HTR-8/SVneo (cell line): ENCODE measurements at places on chromosomes 1 and 21.
A peak's percentile ranks its signal among the peaks of the same experiment; 100 is the strongest.

GRCh38 chr1:201726700-201727099, 102.3 kb upstream of the IPO9 start:
- DNase-seq: no peak

DNA sequence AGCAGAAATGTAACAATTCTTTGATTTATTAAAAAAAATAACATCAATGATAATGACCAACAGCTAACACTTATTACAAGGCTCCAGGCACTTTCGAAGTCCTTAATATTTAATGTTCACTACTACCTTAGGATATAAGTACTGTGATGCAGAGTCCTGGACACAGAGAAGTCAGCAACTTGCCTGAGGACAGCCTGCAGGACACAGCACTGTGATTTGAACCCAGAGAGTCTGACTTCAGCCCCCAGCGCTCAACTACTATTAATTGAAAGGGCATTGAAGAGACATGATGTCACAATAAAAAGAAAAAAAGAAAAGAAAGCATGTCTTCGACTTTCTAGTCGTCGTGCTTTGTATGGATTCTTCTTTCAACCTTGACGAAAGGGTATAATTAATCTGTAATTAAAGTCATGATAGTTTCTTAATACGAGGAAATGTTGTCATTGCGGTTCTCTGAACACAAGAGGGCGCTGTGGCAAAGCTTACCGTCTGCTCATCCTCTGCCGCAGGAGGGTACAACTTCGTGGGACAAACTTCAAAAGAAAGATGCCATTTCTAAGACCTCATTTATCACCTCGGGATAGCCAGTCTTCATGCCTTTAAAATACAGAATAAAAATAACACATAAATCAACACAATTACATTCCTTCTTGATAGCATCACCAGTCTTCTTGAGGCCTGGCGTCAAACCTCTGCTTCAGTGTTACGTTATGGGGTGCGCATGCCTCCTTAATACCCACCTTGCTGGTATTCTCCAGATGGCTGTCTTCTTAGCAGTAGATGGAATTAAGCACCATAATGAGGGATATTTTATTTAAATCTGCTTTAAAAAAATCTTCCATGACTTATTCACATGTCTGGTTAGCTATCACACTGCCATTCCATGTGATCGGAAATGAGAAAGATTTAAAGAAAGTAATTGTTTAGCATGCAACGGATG, 240.1 kb downstream of the DISC1 start:
- peak; percentile 71 for DNase-seq

- no peak for DNase-seq
Observed at GRCh38 chr1:174413632-174414031, 34.1 kb upstream of the GPR52 start.

- no peak for DNase-seq
Observed at GRCh38 chr1:198268784-198269645, 112.2 kb downstream of the NEK7 start.

- DNase-seq: no peak
Observed at GRCh38 chr21:34625030-34625593, 10.2 kb upstream of the RCAN1 start.

- no peak for DNase-seq
Observed at GRCh38 chr1:14350197-14350596, 248.3 kb upstream of the KAZN start.

DNA sequence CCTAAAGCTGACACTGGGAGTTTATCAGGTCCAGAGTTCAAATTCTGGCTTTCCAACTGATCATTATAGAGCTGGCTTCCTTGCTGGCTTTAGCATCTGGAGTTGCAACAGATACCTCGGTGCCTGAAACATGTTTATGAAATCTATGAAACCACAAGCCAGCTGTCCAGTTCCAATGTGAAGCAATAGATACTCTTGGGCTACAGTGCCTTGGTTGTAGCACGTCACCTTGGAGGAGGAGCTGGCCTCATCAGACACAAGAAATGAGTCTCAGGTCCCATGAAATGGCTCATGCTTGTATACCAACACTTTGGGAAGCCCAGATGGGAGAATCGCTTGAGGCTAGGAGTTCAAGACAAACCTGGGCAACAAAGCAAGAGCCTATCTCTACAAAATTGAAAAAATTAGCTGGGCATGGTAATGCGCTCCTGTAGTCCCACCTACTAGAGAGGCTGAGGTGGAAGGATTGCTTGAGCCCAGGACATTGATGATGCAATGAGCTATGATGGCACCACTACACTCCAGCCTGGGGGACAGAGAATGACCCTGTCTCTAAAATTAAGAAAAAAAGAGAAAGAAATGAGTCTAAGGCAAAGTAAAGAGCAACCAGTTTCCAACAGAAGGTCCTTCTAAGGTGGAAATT, 132.5 kb upstream of the ZNF648 start:
- DNase-seq: no peak

DNA sequence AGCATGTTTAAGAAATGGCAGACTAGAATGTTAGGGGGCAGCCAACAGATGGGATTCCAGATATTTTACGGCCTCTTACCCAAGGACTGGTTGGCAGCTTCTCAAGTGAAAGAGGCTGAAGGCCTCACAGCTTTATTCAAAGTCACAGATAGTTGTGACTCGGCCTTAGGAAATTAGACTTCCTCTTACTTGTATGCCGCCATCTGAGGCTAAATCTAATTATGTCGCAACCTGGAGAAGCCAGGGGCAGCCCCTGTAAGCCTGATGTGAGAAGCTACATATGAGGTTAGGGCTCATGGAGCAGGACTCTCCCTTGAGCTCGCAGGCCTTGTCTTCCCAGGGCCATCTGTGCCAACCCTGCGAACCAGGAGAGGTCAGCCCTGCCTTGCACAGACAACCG, 352.5 kb downstream of the HHAT start:
- no peak for DNase-seq

DNA sequence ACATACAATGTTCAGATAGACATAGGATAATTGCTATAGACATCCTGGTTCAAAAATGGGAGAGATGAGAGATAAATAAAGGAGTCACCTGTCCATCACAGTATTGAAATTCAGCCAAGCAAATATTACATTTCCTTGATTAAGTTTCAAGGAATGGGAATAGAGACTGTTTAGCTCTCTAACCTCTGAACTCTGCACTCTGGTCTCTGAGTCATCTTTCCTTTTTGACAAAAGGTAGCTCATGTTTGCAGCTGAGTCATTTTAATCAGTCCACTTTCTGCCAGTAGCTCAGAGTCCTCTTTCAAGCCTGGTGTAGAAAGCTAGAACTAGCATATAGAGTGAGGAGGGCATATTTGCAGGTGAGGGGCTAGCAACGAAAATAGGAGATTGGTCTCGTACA, 51.4 kb upstream of the GJA8 start:
- no peak for DNase-seq

DNA sequence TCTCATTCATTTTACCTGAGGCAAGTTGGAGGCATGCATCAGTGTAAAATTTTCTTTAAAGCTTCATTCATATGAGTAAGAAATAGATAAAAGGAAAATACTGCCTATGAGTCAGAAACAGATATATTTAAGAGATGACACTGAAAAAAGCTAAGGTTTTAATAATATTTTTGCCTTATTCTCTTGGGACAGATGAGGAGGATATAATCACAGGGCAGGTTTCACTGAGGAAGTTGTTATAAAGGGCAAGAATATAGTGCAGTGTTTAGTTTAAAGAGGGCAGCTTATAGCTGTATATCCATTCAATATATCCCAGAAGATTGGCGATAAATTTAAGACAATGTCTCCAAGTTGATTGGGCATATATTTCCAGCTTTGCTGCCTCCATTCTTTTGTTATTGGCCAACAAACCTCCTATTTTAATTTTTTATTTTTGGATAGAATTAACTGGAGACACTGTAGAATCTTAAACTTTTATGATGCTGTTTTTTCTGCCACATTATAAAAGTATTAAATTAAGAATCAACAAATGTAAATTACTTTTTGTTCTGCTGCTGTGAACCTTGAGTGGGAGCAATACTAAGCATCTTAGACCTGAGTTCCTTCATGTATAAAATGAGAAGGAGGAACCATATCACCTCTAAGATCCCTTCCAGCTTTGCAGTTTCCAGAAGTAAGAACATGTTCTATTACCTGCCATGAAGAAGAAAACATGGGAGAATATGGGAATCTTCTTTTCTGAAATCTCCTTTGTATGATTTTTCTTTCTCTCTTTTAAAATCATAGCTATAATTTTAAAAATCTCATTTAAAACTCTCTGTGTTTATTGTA, 171.6 kb downstream of the S1PR1 start:
- DNase-seq: no peak

DNA sequence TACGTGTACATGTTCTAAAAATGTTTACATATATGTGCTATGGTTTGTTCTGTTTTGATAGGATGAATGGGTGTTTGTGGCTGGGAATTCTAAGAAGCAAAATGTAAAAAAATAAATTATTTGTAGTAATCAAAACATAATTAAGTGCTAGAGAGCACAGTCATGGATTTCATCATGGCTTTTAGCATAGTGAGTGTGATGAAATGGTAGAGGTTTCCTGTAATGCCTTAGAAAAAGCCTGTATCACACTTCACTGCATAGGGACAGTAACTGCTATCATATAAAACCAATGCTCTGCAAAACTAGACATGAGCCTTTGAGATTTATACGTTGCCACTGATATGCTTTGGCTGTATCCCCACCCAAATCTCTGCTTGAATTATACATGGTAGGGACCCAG, 99.8 kb downstream of the PTGER3 start:
- no peak for DNase-seq

DNA sequence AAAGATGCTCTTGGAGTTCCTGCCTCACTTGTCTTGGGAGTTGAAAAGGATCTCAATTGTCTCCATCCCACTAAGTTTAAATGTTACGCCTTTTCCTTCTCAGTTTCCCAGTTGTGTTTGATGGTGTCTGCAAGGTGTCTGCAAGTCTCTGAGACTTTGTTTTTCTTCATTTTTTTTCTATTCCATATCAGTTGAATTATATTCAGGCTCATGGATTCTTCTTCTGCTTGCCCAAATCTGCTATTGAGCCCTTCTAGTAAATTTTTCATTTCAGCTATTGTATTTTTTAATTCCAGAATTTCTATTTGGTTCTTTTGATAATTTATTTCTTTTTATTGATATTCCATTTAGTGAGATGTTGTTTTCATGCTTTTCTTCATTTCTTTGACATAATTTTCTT, 47.4 kb upstream of the TSHB start:
- DNase-seq: no peak

DNA sequence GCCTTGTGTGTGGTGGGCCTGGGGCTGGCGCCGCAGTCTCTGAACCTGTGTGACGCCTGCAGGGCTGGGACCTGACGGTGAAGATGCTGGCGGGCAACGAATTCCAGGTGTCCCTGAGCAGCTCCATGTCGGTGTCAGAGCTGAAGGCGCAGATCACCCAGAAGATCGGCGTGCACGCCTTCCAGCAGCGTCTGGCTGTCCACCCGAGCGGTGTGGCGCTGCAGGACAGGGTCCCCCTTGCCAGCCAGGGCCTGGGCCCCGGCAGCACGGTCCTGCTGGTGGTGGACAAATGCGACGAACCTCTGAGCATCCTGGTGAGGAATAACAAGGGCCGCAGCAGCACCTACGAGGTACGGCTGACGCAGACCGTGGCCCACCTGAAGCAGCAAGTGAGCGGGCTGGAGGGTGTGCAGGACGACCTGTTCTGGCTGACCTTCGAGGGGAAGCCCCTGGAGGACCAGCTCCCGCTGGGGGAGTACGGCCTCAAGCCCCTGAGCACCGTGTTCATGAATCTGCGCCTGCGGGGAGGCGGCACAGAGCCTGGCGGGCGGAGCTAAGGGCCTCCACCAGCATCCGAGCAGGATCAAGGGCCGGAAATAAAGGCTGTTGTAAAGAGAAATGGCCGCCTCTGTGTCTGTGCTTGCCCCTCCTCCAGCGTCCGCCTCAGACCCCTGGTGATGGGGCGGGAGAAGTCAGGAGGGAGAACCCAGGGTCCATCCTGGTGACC, 788 bp downstream of the ISG15 start:
- DNase-seq: no peak

GRCh38 chr21:34732388-34732821, 63.6 kb downstream of the CLIC6 start:
- no peak for DNase-seq

DNA sequence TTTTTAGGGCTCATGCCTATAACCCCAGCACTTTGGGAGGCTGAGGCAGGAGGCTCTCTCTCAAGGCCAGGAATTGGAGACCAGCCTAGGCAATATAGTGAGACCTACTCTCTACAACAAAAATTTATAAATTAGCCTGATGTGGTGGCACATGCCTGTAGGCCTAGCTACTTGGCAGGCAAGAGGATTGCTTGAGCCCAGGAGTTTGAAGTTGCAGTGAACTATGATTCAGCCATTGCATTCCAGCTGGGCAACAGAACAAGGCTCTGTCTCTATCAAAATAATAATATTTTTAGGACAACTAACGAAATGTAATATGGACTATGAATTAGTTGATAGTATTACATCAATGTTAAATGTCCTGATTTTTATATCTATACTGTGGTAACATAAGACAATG, 68.8 kb upstream of the ARID1A start:
- DNase-seq: no peak

GRCh38 chr21:26125433-26126167, 45.0 kb downstream of the APP start:
- no peak for DNase-seq

DNA sequence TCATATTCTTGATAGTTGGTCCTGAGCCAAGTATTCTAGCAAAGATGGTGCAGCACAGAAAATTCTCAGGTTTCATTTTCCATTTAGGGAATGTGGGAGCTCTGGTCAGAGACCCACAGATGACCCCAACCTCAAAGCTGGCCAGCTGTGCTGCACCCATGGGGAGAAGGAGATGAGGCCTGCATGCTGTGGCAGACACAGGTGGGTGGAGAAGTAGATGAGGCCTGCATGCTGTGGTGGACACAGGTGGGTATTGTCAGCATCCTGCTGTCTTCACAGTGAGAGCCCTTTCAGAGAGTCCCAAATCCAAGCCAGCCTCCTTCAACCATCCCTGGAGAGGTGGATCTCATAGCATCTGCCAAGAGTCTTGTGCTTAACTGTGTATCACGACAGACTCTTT, 77.7 kb downstream of the DSCAM start:
- DNase-seq: no peak

DNA sequence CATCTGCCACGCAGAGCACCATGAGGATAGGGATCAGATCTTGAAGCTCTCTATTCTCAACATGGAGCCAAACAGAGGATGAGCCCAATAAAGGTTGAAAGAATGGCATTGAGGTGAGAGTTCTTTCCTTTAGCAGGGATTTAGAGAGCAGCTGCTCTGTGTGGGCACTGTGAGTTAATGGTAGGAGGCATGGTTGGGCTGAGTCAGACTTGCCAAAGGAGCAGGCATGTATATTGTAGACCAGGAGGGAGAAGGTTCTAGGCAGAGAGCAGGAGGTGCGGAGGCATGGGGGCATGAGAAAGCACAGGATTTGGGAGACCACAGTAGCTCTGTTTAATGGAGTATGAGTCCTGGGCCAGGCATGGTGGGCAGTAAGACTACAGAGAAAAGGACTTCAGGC, 32.0 kb downstream of the TMEM53 start:
- no peak for DNase-seq

- peak; percentile 18 for DNase-seq
Observed at GRCh38 chr1:5913078-5913845, 79.0 kb downstream of the NPHP4 start.

- no peak for DNase-seq
Observed at GRCh38 chr1:9701665-9702064, 50.1 kb downstream of the PIK3CD start.
